ENCODE measurements at places on chromosomes 2 and 18.

DNA sequence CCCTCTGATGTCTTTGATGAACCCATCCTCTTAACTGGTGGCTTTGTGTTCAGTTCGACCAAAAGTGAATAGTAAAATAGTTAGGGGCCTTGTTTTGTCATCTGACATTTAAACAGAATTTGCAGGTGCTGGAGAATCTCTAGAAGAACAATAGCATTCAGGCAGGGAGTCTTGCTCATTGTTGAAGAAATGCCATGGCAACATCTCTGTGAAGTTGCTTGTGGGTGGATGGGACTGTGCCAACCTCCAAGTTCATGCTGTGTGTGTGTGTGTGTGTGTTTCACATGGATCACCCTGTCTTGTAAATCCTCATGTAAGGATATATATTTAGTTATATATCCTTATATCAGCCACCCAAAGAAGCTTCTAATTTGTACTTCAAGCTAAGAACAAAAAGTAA, 66.7 kb downstream of the SKA1 start:
- DNase-seq, result no peak

GRCh38 chr2:20669562-20670314, 2.8 kb downstream of the GDF7 start:
- DNase-seq, result no peak

- DNase-seq, result no peak
These were observed 37.6 kb upstream of the MGAT5 start for GRCh38 chr2:134216152-134216829.

DNA sequence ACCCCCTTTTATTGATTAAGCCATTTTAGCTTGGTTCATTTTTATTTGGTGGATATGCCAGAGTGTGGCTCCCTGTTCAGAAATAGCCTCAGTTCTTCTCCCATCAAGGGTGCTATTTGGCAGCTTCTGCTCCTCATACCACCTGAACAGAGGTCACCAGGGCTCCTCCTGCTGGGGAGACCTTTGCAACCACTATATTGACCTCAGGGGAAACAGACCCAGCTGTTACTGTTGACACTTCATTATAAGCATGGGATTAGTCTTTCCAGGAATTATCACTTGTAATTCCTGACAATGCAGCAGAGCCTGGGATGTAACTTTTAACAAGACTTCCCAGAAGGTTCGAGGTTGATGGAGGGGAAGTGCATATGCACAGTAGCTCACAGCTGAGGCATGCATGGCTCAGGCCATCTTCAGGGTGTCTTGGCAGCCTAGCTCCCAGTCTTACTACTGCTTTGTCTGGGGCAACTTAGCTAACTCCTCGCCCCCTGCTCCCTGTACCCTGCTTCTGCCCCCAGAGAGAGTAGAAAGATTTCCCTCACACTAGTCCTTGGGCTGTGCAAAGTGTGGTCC, 239.4 kb upstream of the SPRED2 start:
- no peak for DNase-seq

- DNase-seq, result no peak
These were observed 11.3 kb upstream of the MPP4 start for GRCh38 chr2:201709747-201710146.

- DNase-seq, result no peak
These were observed 652 bp downstream of the GPC1 start for GRCh38 chr2:240435948-240436682.

- no peak for DNase-seq
These were observed 71.6 kb upstream of the CHRNA1 start for GRCh38 chr2:174835797-174836255.

GRCh38 chr2:43347746-43348145, 121.3 kb upstream of the ZFP36L2 start:
- DNase-seq, result no peak

DNA sequence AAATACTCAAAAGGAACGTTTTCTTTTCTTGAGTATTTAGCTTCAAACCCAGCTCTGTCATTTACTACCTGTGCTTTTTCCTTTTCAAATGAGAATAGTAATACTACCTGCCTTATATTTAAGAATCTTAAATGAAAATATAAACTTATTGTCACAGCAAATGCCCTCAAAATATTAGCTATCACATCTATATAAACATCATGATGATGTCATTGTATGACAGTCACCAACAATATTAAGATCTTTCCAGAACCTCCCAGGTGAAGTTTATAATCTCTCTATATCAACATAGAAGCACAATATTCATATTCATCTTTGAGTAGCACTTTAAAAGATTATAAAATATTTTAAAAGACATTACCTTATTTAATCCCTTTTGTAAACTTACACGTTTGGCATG, 92.2 kb downstream of the DOK6 start:
- no peak for DNase-seq

DNA sequence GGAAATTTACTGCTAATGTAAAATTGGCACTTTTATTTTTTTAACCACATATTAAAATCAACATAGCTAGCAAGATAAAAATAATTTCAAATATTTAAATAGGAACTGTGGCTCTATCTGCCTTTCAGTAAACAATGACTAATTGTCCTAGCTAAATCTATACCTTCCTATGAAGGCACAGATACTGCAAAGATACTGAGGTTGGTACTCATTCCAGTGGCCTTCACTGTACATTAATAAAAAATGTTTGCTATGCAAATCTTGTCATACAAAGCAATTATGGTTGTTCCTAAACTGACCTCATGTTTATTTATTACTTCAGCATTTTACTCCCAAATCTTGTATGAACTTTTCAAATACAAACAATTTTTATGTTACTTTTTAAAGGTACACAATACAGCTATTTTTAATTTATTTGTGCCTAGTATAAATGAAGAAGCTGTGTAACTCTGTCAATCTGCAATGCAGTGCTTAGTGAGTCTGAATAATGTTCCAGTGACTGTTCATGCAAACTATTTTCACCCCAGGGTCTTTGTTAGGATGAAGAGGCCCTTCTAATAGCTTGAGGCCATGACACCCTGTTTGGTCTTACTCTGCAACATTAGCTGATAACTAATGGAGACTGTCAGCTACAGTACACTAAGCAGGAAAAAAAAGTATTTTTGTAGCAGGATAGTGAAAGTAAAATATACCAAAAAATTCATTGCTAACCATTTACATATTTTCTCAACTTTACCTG, 9.3 kb upstream of the ERBB4 start:
- no peak for DNase-seq

DNA sequence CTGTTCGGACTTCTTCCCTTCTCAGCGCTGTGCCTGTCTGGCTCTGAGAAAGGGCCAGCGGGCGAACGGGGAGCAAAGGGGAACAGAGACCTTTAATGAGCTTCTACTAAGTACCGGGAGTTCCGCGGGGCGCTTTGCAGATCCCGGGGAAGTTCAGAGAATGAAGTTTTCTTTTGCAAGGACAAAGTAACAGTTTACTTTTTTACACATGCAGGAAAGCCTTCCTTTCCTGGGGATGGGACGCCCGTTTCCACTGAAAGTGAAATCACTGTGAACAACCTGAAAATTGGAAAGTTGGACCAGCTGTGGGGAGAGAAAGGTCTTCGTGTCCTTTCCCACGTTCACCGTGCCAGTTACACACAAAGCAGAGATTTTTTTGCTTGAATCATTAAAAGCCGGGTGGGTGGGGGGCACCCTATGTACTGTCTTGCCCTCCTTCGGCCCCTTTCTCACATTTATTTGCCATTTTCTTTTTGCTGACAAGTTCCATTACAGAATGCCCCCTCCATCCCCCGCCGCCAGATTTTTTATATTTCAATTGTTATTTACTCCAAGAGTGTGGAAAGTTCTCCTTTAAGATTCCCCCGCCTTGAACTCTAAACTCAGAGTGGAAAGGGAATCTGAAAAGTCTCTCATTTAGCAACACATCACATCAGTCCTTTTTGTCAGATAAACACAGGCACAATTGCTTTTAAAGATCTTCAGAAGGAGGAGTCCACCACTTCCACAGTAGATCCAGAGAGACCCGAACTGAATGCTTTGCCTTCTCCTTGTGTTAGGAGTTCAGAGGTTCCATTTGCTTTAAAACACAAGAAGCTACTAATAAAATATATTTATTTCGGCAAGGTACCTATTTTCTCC, 1.1 kb upstream of the FN1 start:
- DNase-seq, result peak; percentile 33

GRCh38 chr2:219902891-219903552, 275.6 kb downstream of the SLC4A3 start:
- DNase-seq, result no peak

- no peak for DNase-seq
These were observed 101.3 kb downstream of the LOXHD1 start for GRCh38 chr18:46555724-46556123.

DNA sequence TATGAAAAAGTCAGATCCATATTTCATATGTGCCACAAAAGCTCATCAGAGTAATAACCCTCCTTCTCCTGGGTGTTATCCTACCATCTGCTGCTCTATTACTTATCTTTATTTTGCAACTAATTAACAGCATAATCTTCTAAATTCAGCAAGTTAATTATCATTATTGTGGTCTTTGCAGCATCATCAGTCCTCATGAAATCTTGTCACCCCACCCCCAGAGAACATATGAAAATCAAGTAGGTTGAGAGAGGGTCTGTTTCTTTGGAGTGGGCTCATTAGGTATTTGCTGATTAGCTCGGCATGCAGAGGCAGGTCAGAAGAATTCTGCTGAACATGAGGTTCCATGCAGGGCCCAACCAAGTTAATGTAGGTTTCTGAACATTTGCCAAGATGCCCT, 64.8 kb downstream of the ATF2 start:
- no peak for DNase-seq

- no peak for DNase-seq
These were observed 19.2 kb downstream of the CDC42EP3 start for GRCh38 chr2:37652199-37652640.

GRCh38 chr18:10892786-10893185, 256.6 kb downstream of the PIEZO2 start:
- DNase-seq, result peak; percentile 39

- peak; percentile 34 for DNase-seq
These were observed 53.3 kb upstream of the SLC5A7 start for GRCh38 chr2:107932979-107933378.

DNA sequence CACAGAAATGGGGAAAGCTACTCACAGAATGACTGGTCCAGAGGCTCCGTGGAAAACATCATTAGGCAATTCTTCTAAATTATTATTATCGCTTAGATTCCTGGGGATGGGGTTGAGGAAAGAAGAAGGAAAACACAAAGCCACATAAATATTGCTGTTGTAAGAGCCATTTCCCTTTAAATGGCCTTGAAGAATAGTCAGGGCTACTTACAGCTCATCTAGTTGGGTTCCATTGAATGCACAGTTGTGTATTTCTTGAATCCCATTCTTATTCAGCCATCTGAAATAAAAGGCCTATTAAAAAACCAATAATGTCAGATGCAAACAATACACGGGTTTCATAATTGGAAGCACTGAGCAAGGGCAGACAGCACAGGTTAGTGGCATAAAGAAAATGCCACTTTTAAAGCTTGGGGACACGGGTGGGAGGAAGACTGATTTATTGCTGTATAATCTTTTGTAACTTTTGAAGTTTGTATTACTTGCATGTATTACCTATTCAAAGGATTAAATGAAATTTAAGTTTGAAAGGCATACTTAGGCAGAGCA, 171.4 kb downstream of the FSHR start:
- no peak for DNase-seq

- no peak for DNase-seq
These were observed 327.7 kb downstream of the SUCLG1 start for GRCh38 chr2:84131278-84131830.

- DNase-seq, result peak; percentile 39
These were observed at the start of gene DPYSL5 for GRCh38 chr2:26847655-26848335. Gene DPYSL5, plus strand, starts transcription at chr2:26848132. Its CDS starts 50,368 bp downstream, at chr2:26898500.

DNA sequence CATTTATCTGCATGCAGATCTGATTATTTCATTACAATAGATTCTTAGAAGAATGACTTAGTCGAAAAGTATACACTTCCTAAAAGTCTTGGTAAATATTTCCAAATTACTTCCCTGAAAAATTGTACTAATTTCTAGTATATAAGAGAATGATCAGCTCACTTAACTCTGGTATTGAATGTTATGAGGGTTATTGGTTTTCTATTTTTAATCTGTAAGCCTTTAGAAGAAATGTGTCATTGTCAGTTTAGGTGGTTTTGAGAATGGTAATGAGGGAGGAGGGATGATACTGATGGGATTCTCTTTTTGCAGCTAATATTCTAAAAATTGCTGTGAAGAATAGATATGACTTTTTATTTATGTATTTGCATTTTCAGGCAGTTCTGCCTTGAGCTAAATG, 23.9 kb downstream of the MOB4 start:
- DNase-seq, result no peak

GRCh38 chr2:58030771-58031170, 15.8 kb upstream of the VRK2 start:
- no peak for DNase-seq

DNA sequence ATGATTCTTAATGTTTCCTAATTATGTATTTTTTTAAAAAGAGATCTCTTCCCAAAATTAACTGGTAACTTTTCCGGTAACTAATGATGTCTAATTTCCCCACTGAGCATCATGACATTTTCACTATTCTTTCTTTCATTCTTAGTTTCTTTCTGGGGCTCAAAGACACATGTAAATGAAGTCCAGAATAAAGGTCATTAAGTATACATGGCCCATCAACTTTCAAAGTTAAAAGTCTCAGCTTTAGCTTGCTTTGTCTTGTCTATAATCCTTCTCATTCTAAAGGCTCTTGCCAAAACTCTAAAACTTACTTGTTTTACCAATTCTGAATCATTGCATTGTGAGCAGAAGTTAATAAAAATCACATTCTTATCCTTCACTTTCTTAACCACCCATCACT, 53.6 kb downstream of the ASXL2 start:
- no peak for DNase-seq

DNA sequence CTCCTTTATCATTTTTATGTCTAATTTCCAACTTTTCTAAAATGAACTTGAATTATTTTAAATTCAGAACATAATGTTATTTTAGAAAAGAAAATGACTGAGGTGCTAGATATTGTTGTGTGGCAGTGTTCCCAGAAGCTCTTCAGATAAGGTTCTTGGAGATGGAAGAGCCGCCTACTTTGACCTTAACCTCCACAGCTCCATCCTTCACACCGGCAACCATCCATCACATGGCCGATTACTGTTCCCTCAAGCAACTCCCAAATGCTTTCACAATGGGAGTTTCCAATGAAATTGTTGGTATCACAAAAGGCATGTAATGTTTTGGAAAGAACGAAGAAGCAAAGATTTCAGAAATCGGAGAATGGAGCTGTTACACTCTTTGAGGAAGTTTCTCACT, 193.9 kb upstream of the SALL3 start:
- no peak for DNase-seq

- no peak for DNase-seq
These were observed 58.2 kb downstream of the KDM3A start for GRCh38 chr2:86499326-86499725.

DNA sequence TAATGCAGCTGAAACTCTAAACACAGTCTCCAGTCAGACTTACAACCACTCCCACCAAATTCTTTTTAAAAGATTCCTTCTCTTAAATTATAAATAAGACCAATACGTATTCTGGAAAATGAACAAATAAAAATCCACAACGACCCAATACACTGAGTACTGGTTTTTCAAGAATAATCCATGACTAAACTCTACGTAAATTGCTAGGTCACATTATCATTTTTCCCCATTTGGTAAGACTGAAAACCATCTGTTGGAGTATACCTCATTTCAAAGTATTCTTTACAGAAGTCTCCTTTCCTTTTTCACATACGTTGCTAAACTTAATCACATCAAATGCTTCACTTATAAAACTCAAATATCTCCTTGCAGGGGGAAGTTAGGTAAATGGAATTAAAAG, 6.0 kb downstream of the ZNF516 start:
- DNase-seq, result no peak
